ENCODE measurements at places on chromosomes 7 and 10. TPM values are rescaled to one million over a fixed set of nuclear protein-coding genes. Genes with fewer than 3 reads are reported as not detected.

DNA sequence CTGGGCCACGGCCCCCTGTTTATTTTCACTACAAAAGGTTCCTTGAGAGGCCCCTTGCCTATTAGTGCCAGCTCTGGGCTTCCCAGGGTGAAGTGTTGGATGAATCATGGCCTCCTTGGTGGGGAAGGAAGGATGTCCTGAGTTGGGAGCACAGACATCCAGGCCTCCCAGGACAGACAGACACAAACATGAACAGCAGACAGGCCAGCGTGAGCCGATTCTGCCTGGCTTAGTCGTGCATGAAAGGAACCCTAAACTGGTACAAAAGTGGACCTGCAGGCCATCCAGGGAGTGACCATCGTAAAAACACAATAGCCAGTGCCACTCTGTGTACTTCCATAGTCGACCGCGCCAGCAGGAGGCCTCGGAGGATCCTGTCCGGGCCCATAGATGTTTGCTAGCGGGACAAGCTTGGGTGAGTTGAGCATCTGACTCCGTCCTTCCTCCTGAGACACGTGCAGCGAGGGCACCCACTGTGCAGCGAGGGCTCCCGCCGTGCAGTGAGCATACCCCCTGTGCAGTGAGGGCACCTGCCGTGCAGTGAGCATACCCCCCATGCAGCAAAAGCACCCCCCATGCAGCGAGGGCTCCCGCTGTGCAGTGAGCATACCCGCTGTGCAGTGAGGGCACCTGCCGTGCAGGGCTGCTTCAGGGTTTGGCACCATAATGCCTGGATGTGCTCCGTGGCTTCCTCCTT is 51.3 kb upstream of the PRKAR1B start:
- no peaks in the 10 kb centered on the region for H3K4me1 ChIP-seq
- H3K27me3 ChIP-seq = no peaks in the 10 kb centered on the region
- peaks cover 38% of the 10 kb centered on the region for H3K36me3 ChIP-seq
- H3K4me3 ChIP-seq = no peak overlapping the region
- DNase-seq = no peak
- H3K27ac ChIP-seq = no peak overlapping the region

DNA sequence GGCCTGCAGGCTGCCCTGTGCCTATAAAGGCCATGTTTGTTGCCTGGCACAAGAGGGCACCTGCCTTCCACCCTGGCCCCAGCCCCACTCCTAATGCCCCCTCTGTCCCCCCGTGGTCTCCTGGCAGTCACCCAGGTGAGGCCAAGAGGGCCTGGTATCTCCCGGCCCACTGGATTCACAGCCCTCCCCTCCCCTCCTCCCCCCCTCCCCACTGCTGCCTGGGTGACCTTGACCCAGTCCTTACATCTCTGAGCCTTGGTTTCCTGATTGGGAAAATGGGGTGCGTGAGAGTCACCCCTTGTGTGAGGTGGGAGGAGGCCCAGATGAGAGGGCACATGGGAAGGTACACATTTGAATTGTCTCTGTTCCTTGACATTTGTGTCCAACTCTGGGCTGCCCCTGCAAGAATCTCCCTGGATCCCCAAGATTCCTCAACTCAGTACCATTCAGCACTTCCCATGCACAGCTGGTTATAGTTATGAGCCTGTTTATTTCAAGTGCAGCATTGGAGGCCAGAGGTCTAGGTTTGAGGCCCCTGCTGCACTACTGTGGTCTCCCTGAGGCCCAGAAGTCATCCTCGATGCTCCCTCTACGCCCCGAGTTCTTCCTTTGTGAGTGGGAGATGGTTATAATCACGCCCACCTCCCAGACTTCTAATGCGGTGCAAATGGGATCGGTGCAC is 58.9 kb downstream of the TMEM270 start:
- no peaks in the 10 kb centered on the region for H3K27me3 ChIP-seq
- H3K27ac ChIP-seq = no peak overlapping the region
- no peaks in the 10 kb centered on the region for H3K36me3 ChIP-seq
- peak overlapping the region; percentile 42 for H3K4me3 ChIP-seq
- DNase-seq = no peak

DNA sequence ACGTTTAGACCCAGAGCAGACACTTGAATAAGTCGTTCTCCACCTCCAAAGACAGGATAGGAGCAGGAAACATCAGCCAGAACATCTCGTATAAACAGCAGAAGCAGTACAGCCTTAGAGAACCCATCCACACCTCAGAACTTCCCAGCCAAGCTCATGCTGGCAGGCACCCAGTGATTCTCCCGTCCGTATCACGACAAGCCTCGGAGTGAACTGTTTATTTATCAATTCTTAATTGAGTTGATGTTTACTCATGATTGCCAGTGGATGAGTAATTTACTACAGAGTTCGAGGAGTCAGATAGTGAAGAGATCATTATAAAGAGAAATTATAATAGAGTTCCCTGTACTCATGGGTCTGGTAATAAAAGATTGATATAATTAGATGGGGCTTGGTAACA is 811.5 kb downstream of the LRMDA start:
- no peak overlapping the region for H3K4me3 ChIP-seq
- peaks cover 3% of the 10 kb centered on the region for H3K27me3 ChIP-seq
- no peaks in the 10 kb centered on the region for H3K4me1 ChIP-seq
- no peak for DNase-seq
- no peaks in the 10 kb centered on the region for H3K36me3 ChIP-seq
- H3K27ac ChIP-seq = no peak overlapping the region

DNA sequence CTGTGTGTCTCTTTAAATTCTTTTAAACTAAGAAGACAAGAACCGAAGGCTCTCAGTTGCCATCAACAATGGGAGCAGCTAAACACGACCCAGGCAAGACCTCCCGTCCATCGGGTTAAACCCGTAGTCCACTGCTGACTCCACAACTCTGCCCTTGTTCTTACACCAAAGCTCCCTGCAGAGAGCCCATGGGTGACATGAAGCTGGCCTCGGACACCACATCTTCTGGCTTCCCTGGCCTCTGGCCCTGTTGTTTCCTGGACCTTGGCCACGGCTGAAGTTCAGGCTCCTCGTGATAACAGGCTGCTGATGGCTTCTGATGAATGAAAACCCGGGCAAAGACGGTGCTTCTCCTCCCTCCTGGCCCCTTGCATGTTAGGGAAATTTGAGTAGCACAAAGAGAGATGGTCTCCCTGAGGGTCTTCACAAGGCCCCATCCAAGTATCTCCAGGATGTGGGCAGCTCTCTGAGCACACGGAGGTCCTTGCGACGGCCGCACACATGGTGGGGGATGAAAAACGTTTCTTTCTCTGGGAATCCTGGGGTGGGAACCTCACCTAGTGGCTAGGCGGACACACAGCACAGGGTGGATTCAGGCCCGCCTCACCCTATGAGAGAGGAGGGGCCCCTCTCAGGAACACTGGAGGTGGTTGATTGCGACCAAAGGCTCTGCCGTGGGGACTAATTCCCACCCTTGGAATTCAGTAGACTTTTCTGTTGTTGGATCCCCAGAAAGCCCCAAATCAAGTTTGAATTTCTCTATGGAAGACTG is 271.1 kb downstream of the ADARB2 start:
- DNase-seq = no peak
- H3K27me3 ChIP-seq = no peaks in the 10 kb centered on the region
- no peaks in the 10 kb centered on the region for H3K36me3 ChIP-seq
- H3K4me3 ChIP-seq = no peak overlapping the region
- 0 out of 2 replicates have a peak, but pooled peaks cover 2% of the 10 kb centered on the region for H3K4me1 ChIP-seq

DNA sequence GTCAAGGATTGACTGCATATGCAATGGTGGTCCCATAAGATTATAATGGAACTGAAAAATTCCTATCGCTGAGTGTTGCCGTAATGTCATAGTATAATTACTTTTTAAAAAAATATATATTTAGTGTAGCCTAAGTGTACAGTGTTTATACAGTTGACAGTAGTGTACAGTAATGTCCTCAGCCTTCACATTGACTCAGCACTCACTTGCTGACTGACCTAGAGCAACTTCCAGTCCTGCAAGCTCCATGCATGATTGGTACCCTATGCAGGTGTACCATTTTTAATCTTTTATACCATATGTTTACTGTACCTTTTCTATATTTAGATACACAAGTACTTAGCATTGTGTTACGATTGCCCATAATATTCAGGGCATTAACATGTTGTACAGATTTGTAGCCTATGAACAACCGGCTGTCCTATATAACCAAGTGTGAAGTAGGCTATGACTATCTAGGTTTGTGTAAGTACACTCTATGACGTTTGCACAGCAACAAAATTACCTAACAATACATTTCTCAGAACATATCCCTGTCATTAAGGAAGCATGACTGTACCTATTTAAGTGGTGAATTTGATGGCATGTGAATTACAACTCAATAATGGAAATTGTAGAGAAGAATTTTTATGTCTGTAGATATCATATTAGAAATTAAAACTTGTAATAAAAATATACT is 40.9 kb downstream of the CCNY start:
- no peaks in the 10 kb centered on the region for H3K36me3 ChIP-seq
- no peak for DNase-seq
- H3K4me3 ChIP-seq = no peak overlapping the region
- no peaks in the 10 kb centered on the region for H3K27me3 ChIP-seq

- peaks cover 7% of the 10 kb centered on the region for H3K36me3 ChIP-seq
- DNase-seq = no peak
- no peak overlapping the region for H3K4me3 ChIP-seq
- H3K27ac ChIP-seq = no peak overlapping the region
These were observed 37.6 kb downstream of the AKR1C4 start for GRCh38 chr10:5234106-5234860.

DNA sequence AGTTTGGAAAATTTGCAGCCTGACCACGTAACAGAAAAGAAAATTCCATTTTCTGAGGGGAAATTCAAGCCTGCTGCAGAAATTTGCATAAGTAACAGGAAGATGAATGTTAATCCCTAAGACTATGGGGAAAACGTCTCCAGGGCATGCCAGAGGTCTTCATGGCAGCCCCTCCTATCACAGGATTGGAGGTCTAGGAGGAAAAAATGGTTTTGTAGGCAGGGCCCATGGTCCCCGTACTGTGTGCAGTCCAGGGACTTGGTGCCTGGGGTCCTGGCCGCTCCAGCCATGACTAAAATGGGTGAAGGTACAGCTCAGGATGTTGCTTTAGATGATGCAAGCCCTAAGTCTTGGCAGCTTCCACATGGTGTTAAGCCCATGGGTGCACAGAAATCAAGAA is 437.3 kb upstream of the SEMA3A start:
- H3K36me3 ChIP-seq = peaks cover 57% of the 10 kb centered on the region
- no peak overlapping the region for H3K4me3 ChIP-seq
- H3K27me3 ChIP-seq = no peaks in the 10 kb centered on the region
- DNase-seq = no peak

DNA sequence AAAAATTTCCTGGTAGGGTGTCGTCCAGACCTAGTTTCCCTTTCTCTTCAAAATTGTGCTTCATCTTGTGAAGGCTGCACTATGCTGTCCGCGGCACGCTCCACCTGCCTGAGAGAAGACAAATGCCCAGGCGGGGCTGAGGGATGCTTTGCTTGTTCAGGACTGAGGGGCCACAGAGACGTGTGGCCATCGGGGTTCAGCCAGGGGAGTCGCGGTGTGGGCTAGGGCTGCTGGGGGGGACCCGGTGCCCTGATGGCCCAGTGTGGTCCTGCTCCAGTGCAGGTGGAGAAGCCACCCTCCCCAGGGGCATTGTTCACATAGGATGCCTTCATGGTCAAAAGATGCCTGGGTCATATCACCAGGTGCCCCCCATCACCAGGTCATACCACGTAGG is 107.8 kb upstream of the SHH start:
- no peak for DNase-seq
- H3K27ac ChIP-seq = no peak overlapping the region
- H3K36me3 ChIP-seq = no peaks in the 10 kb centered on the region

DNA sequence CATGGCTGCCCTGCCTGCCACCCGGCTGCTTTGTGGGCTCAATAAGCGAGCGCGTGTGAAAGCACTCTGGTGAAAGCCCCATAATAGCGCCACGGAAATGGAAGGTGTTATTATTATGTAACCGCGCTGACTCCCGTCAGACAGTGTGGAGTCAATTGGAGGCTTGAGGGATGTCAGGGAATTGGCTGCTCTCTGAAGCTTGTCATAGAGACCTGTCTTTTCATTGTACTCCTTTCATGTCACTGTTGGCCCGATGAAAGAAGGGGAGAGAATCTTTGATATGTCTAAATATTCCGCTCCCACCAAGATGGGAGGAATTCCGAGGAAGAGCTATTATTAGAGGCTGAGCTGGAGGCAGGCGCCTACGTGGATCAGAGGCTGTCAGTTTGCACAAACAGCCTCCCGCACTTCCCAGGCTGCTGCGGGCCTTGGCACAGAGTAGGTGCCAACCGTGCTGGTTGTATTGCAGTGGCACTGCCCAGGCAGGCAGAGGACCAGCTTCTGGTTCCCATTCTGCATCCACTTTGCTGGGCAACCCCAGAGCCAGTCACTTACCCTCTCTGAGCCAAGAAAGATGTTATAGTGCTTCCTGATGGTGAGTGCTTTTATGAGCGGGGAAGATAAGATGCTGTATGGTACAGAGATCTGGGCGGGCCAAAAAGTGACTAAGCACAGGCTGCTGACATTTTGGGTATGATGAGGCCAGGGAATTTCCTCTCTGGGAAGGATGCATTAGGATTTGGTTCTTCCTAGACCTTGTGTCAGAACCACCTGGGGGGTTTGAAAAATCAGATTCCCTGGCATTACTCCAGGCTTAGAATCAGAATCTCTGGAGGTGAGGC is 151.4 kb downstream of the RPS24 start:
- H3K36me3 ChIP-seq = no peaks in the 10 kb centered on the region
- H3K27ac ChIP-seq = no peak overlapping the region
- H3K4me3 ChIP-seq = no peak overlapping the region
- no peaks in the 10 kb centered on the region for H3K27me3 ChIP-seq

DNA sequence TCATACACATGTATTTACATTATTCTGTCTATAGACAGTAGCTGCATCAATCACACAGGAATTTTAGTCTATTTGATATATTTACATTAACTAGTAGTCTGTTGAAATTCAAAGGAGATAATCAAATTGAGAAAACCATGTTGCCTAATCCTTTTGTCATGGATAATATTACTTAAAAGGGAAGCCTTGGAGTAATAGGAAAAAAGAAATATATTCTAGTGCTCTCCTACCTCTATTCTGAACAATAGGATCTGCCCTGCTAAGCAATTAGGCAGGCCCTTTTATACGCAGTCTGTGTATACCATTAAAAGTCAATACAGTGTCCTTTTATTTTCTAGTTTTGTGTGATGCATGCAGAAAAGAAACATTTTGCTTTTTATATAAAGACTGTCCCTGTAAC is 24.5 kb downstream of the UMAD1 start:
- H3K4me1 ChIP-seq = no peaks in the 10 kb centered on the region
- H3K27ac ChIP-seq = no peak overlapping the region
- no peak overlapping the region for H3K4me3 ChIP-seq
- H3K36me3 ChIP-seq = peaks cover 1% of the 10 kb centered on the region
- no peaks in the 10 kb centered on the region for H3K27me3 ChIP-seq

GRCh38 chr7:27166531-27167505 is 1.5 kb upstream of the HOXA9 start:
- H3K4me1 ChIP-seq = no peaks in the 10 kb centered on the region
- H3K36me3 ChIP-seq = no peaks in the 10 kb centered on the region
- H3K27ac ChIP-seq = no peak overlapping the region
- H3K4me3 ChIP-seq = no peak overlapping the region

Gene CPVL
- total RNA-seq = 28.0 TPM

Gene HOXA7
- not detected for total RNA-seq

Gene NKX6-2
- 0.13 TPM for total RNA-seq

Gene ELAPOR2
- 36.8 TPM for total RNA-seq

Gene APBB1IP
- not detected for total RNA-seq

Gene C7orf57
- 0.35 TPM for total RNA-seq

Gene FAM20C
- total RNA-seq = 57.2 TPM

Gene UFSP1
- total RNA-seq = 4.3 TPM

Gene FOXK1
- total RNA-seq = 14.8 TPM

Gene TAC1
- total RNA-seq = 0.77 TPM
